A549 treated with CpdA at 1 μM for 4 hours (cell line): ENCODE measurements at places on chromosomes 7 and 10. TPM values are rescaled to one million over a fixed set of nuclear protein-coding genes. Genes with fewer than 3 reads are reported as not detected.

Gene SPDYE6
- not detected in 5 replicates for total RNA-seq

Gene LBX1
- total RNA-seq = not detected in 5 replicates

Gene ELFN1
- 0.30 to 0.57 TPM (median 0.47 TPM) in 5 replicates for total RNA-seq

Gene COL26A1
- 0.35 to 0.45 TPM (median 0.38 TPM) in 5 replicates for total RNA-seq

Gene PPP1R17
- total RNA-seq = not detected in 5 replicates

Gene CFAP43
- 0.16 to 0.22 TPM (median 0.22 TPM) in 5 replicates for total RNA-seq

Gene FAM25G
- 1.1 to 2.6 TPM (median 1.4 TPM) in 4 of 5 replicates, not detected in the other for total RNA-seq

Gene RAB19
- total RNA-seq = not detected in 5 replicates

Gene NKX1-2
- total RNA-seq = 0.03 TPM in 1 of 5 replicates, not detected in the others

Gene ZNF365
- 0.83 to 0.97 TPM (median 0.90 TPM) in 5 replicates for total RNA-seq

Gene ZNF804B
- not detected in 5 replicates for total RNA-seq

Gene GDF10
- 0.06 to 0.17 TPM (median 0.13 TPM) in 5 replicates for total RNA-seq

Gene SCART1
- 0.15 to 0.40 TPM (median 0.26 TPM) in 5 replicates for total RNA-seq

Gene FGFR2
- 0.20 to 0.99 TPM (median 0.41 TPM) in 5 replicates for total RNA-seq
